GM10248 (cell line): ENCODE measurements at places on chromosomes 13 and 19.

DNA sequence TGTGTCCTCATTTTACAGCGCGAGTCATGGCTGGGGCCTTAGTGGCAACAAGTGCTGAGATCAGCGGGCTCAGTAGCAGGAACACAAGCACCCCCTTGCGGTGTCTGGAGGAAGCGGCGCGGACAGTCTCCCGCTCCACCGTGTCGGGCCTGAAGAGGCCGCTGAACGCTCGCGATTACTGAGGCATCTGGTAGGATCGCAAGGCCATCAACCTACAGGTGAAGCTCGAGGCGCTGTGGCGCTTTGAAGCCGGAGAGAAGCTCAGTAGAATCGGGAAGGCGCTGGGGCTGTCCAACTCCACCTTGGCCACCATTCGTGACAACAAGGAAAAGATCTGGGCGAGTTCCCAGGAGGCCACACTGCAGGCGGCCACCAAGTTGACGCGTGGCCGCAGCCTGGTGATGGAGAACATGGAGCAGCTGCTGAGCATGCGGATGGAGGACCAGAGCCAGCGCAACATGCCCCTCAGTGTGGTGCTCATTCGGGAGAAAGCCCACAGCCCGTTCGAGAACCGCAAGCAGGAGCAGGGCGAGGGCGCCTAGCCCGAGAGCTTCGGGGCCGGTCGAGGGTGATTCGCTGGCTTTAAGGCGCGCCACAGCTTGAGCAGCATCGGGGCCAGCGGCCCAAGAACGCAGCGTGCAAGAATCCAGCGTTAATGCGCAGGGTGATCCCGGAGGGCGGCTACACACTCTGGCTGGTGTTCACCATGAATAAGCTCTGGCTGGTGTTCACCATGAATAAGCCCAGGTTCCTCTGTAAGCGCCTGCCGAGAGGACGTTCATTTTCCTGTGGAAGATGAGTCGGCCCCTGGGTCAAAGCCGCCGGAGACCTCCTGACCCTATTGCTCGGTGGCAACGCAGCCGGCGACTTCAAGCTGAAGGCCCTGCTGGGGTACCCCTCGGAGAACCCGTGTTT lies 8.3 kb upstream of the MZF1 start:
- DNase-seq = peak; percentile 90

GRCh38 chr13:46728777-46729176 lies 68.2 kb downstream of the ESD start:
- DNase-seq = peak; percentile 24

- no peak for DNase-seq
Measured at GRCh38 chr13:48236528-48237353, 3.7 kb downstream of the ITM2B start.

GRCh38 chr19:45471931-45472562 lies 4.3 kb downstream of the FOSB start:
- DNase-seq = no peak

DNA sequence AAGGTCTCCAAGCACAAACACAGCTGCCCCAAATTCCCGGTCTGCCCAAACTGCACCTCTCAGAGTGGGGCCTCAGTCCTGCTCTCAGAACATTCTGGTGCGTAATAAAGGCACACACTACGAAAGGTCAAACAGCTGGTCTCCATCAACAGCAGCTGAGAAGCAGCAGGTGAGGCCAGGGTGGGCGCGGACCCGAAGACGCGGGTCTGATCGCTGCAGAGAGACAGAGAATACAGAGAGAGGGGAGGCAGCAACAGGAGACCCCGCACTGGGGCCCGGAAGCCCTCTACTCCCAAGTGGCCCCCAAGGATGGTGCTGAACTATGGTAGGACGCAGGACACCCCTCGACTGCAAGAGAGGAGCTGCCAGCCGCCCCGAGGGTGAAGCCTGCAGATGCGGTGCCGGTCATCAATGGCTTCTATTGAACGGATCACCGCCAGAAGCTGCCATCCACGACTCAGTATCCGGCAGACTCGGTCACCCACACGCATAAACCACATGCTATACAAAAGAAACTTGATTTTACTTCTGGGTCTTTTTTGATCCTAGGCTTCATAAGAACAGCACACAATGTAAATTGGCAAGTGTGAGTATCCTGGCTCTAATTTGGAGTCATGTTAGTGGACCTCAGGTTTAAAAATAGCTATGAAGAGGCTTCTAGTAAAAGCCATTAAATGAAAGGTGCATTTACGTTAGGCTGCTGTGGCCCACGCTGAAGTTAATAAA lies 33.4 kb downstream of the STK24 start:
- no peak for DNase-seq

DNA sequence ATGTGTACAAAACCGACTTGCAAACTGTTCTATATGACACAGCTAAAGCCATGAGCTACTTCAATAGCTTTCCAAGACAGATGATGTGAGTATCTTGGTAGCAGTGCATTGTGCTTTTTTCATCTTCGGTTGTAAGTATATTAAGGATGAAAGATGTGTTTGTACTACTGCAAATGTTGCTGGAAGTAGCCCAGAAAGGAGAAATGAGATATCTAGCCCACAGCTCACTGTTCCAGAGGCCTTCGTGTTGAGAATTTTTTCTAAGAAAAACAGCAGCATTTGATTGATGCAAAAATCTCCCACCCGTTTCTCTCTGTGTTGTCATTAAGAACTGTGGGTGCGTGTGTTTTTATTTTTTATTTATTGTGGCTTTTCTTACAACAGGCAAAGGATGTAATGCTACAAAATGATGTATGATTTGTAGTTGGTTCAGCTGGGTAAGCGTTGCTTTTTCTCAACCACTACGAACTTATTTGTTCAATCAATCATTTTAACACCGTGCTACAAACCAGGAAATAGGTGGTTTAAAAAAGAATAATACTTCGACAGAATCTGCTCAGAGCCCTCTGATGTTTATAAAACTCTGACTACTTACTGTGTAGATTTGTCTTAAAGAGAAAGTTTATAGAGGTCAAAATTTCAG lies 41.6 kb upstream of the RFC3 start:
- DNase-seq = no peak

GRCh38 chr19:13082192-13083007 lies 20.3 kb downstream of the LYL1 start:
- DNase-seq = no peak
